Stimulated activated CD4-positive, alpha-beta T cell treated with anti-CD3 and anti-CD28 coated beads, Interleukin-15, amount 100 ng/mL, for 48 hours (primary cell): ENCODE measurements at places on chromosomes 11 and 22.

DNA sequence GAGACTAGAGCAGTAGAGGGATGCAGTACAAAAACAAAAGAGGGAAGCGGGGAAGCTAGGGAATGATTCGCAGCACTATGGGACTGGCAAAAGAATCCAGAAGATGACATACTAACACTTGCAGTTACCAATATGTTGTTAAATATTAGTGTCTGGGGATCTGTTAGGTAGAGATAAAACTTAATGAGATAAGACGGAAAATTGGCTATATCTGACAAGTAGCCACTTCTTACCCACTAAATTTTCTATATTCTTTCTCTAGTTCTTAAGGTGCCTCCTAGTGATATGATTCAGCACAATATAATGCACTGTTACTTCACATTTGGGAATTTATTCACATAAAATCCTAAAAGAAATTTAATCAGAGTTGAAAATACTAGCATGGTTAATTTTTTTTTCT lies 30.8 kb downstream of the CCDC90B start:
- DNase-seq: no peak

DNA sequence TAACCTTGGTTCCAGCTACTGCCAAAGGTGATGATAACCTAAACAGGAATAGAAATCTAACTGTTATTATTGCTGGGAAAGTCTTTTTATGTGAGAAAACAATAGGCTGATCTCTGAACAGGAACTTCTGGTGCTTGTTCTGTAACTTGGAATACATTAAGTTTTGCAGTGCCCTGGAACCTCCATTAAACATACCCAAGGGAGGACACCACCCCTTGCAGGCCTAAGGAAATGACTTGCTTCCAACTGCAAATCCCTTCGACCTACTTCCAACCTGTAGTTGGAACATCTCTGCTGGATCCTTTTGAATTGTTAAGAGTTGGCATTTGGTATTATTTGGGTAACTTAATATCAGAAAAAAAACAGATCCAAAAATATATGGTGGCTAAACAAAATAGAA lies 188.4 kb upstream of the API5 start:
- no peak for DNase-seq

DNA sequence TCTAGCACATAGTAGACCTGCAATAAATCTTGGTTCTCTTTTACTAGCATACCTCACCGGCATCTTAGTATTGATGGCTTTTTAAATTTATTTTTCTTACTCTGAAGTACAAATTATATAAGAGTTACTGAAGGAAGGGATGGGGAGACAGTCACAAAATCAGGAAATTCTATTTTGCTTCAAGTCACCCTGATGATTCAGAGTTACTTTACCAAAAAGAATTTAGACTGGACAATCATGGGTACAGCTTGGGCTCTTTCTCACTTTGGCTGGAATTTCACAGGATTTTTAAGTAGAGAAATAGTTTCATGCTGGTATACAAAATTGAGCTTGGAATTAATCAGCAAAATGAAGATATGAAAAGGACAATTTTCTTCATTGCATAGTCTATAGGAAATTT lies 919.2 kb downstream of the METTL15 start:
- DNase-seq: no peak

- DNase-seq: no peak
Observed at GRCh38 chr22:32781695-32782094, 19.8 kb upstream of the TIMP3 start.

DNA sequence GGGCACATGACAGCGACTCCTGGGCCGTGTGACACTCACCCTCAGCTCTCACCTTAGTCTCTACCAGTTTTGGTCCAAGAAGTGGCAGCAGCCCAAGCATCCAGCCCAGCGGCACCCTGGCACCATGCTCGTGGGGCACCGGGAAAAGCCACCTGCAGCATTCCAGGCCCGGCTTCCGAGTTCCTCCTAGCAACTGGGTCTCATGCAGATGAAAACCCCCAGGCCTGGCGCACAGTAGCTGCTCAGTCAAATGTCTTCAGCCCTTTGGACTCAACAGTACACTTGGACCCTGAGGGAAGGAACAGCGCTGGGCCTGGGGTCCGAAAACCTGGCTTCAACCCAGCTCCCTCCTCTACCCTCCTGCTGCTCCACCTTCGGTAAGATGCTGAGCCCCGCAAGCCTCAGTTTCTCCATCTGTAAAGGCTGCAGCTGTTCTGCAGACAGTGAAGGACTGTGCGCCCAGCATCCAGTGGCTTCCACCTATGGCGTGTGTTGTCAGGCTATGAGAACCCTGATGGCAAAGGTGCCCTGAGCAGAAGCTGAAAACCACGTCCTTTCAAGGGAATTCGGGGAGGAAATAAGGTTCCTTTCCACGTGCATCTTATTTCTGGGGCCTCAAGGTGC lies 66.0 kb downstream of the PHF21B start:
- DNase-seq: no peak

- no peak for DNase-seq
Observed at GRCh38 chr11:112903340-112903739, 57.9 kb upstream of the NCAM1 start.

GRCh38 chr22:25690798-25691197 lies 51.2 kb upstream of the MYO18B start:
- no peak for DNase-seq

DNA sequence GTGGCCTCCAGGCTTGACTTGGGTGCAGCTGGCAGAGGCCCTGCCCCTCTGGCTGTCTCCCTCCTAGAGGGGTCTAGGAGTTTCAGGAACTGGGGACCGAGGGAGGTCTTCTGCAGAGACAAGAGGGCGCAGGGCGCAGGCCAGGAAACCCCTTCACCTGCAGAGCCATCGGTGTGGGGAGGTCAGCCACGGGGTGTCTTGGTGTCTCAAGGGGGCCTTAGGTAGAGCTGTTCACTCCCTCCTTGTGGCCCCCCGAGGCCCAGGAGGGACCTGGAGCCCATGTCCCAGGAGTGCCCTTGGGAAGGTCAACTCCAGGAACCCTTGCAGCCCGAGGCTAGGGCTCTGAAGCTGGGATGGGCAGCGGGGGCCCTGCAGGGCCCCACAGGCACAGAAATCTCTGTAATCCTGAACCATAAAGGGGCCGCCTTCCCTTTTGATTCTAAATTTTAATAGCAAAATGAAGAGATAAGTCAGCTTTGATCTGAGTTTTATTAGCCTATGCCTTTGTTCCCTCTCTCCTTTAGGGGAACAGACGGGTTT lies 31.4 kb upstream of the TH start:
- no peak for DNase-seq

DNA sequence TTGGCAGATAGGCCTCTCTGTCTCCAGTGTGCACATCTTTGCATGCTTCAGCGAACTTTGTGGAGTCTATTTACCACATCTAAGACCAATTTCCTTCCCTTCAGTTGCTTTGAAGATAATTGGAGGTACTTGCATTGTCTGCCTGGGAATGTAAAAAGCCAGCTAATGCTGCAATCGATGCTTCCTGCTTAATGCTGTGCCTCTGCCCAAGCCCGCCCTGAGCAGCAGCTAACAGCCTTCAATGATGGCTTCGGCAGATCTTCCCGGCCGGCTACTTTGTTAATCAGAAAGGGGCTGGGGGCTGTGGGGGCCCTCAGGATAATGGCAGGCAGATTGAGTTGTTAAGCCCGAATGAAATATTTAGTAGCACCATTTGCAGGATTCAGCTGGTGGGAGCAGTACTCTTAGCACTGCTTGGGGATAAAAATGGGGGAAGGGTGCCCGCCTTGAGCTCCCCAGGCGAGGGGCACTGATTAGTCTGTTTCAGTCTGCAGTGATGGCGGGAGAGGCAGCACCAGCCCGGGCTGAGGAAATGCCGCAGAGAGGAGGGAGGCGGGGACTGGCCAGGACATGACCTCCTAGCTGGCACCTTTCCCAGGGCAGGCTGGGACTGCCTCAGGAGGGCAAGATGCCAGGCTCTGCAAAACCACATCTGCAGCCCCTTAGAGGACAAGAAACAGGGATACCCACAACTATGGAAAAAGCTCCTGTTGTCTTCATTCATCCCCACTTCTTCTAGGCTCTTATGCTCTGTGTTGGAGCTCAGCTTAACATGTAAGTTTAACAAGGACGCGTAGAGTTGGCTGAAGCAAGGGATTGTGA lies 460.0 kb downstream of the BUD13 start:
- DNase-seq: no peak
